ENCODE measurements at places on chromosomes 1 and 21.

DNA sequence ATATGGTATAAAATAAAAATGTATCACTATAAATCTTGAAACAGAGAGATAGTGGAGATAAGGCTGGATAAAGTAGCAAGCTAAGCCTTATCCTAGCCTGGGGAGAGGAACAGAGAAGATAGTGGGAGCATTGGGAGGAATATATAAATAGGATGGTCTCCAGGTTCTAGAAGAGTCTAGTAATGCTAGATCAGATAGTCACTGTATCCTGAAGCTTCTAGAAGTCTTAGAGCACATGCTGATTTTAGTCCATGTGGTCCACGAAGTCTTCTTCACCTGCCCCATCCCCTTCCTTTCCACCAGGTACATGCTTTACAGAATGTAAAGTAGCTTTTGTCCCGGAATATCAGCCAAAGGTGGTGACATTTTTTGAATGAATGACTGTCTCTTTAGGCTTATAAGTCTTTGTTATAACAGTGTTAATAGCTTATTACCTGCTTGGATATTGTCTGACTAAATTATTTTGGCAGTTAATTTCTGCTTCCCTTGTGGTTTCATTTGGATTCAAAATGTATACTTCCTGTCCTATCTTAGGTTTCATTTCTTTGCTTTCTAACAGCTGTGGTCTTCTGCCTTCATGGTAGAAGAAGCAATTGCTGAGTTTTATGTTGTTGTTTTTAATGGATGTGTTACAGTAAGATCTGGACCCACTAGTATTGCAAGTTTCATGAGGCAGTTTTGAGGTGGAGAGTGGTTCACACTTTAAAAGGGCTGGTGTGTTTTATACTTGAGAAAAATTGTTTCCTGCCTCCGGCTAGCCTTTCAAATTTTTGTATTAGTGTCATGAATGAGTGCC is 5.9 kb downstream of the SMG7 start:
- no peak for DNase-seq

DNA sequence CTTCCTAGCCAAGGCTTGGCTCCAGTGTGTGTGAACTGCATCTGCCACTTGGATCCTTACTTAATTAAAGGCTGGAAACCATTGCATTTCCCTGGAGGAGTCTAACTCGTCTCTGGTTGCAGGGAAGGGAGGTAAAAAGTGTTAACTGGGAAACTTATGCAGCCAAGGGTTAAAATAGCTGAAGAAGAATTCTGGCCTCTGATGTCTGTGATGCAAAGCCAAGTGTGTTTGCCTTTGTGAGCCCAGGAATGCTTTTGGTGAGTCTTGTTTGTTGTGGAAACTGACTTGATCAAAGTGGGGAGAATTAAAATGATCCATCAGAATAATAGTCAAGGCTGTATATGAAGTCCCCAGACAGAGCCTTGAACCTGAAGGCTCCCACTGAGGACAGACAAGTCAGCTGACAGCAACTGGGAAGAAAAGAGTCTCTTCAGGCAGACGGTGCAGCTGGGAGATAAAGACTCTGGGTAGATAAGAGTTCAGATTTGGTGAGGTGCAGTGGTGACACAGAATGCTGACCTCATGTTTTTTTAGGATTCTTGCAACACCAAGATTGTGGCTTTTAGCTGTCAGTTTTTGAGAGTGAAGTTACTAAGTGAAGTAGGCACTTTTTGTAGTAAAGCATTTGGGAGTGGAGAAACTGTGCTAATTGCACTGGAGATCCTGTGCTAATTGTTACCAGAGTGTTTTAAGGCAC is 59.5 kb upstream of the WLS start:
- DNase-seq: no peak

GRCh38 chr21:14284481-14284880 is 68.5 kb downstream of the RBM11 start:
- no peak for DNase-seq

GRCh38 chr21:26374817-26375216 is 198.3 kb downstream of the CYYR1 start:
- DNase-seq: no peak

DNA sequence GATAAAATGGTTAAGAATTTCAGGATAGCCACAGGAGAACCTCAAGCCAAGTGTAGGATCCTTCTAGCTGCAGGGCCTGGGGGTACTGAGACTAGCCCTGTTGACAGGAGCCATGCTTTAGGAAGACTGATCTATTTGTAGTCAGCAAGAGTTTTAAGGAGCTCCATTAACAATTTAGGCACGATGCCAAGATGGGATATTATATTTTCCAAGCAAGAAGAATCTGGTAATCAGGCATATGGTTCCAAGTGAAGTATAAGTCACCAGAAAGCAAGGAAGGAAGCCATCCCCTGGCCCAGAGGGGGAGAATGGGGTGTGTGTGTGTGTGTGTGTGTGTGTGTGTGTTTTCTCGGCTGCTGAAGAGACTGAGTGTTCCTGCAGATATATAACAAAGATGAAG is 7.0 kb downstream of the IFNAR2 start:
- no peak for DNase-seq

- no peak for DNase-seq
Measured at GRCh38 chr1:247822060-247822459, 1.9 kb downstream of the OR14A16 start.

- DNase-seq: no peak
Measured at GRCh38 chr21:34132926-34133325, 59.5 kb downstream of the MRPS6 start.

- no peak for DNase-seq
Measured at GRCh38 chr1:231959225-231959884, 332.8 kb downstream of the DISC1 start.

- no peak for DNase-seq
Measured at GRCh38 chr21:42855171-42855936, 24.0 kb downstream of the WDR4 start.

GRCh38 chr1:207010726-207011125 is 21.8 kb downstream of the C1orf116 start:
- no peak for DNase-seq

DNA sequence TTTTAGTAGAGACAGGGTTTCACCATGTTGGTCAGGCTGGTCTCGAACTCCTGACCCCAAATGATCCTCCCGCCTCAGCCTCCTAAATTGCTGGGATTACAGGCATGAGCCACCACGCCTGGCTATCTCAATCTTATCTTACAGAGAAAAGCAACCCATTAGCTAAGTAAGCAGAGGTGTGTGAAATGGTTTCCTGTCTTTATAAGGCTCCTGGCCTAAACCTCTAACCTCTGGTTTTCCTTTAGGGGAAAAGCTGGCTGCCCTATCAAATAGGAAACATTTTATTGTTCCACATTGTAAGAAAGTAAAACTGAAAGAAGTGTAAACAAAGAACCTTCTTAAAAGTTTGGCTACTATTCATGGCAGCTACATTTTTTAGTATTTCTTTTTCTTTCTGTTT is 78.3 kb upstream of the MORC3 start:
- no peak for DNase-seq

- DNase-seq: no peak
Measured at GRCh38 chr1:235642011-235642942, 7.3 kb downstream of the GNG4 start.
